T-helper 17 cell (primary cell): ENCODE measurements at places on chromosomes 16 and 17.

DNA sequence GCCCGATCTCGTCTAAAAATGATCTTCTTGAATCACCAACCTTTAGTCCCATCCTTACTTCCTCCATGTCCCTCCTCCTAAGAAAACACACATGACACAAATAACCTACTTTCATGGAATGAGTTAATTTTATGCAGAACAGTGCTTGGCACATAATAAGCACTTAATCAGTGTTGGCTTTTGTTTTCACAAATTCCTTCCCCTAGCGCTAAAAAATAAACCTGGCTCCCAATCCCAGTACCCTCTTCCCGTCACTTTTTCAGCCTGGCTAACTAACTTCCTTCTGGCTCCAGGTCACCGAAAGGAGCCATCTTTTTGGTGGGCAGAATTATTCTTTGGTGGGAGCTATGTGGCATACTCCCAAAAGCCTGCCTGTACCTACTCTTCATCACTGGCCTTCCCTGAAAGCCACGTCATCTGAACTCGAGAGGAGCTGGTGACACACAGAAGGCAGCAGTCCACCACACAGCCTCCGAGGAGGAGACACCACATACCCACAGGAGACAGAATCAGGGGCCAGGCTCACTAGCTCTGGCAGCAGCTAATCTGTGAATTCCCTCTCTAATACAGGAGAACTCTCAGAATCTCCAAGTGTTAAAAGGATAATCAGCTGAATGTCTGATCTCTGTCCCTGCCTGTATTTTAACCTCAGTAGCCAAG, 114.5 kb downstream of the SMG6 start:
- no peak for DNase-seq

- DNase-seq = no peak
Observed at GRCh38 chr16:31897283-31897682, 23.7 kb downstream of the ZNF267 start.

DNA sequence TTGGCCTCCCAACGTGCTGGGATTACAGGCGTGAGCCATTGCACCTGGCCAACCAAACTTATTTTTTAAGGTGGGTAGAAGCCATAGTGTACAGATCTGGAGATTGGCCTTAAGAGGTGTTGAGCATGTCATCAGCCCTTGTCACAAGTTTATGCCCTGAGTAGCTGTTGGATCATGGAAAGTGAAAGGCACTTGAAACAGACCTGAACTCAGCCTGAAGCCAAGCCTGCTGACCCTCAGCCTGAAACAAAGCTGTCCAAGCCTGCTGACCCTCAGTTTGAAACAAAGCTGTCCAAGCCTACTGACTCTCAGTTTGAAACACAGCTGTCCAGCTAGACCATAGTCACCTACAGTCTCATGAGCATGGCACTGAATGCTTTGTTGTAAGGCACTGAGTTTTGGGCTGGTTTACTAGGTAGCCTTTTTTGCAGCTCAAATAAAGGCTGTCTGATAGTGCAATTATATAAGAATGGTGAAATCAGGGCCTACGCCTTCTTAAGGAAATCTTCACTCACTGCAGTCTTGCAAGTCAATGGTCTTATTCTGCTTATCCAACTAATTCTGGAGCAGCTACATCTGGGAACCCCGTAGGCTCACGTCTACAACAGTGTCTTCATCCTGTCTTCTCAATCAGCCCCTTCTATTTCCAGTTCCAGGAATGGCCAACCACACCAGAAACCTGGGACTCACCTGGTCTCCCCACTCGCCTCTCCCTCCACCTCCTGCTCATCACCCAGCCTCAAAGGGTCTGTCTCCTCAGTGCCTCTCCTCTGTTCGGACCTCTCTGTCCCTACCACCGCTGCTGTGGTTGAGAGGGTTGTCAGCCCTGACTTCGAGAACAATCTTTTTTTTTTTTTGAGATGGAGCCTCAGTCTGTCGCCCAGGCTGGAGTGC, 2.9 kb upstream of the NPIPB15 start:
- no peak for DNase-seq

DNA sequence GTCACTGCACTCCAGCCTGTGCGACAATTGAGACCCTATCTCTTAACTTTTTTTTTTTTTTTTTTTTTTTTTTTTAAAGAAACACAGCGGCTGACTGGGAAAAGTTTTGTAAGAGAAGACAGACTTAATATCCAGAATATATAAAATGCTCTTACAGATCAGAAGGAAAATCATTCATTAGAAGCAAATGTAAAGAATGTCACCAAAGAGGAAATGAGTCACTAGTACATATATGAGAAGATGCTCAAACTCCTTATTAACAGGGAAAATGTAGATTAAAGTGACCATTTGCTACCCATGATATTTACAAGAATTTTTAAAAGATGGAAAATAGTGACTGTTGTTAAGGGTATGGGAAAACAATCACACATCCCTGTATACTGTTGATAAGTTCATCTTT, 48.9 kb downstream of the RABEP1 start:
- no peak for DNase-seq

DNA sequence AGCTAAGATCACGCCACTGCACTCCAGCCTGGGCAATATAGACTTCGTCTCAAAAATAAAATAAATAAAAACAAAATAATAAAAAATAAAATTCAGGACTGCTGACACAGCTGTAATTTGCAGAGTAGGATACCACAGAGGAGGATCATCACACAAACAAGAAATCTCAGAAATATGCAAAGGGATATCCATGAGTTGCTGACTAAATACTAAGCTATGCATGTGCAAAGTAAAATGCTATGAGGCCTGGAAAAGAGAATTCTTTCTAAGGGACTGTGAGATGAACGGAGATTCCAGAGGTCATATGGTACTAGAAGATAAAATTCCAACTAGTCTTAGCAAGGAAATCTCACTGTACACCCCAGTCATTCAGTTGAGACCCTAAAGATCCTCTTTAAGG, 74.8 kb downstream of the SLC39A11 start:
- DNase-seq = no peak

GRCh38 chr16:10646581-10647263, 48.0 kb downstream of the TEKT5 start:
- DNase-seq = no peak

DNA sequence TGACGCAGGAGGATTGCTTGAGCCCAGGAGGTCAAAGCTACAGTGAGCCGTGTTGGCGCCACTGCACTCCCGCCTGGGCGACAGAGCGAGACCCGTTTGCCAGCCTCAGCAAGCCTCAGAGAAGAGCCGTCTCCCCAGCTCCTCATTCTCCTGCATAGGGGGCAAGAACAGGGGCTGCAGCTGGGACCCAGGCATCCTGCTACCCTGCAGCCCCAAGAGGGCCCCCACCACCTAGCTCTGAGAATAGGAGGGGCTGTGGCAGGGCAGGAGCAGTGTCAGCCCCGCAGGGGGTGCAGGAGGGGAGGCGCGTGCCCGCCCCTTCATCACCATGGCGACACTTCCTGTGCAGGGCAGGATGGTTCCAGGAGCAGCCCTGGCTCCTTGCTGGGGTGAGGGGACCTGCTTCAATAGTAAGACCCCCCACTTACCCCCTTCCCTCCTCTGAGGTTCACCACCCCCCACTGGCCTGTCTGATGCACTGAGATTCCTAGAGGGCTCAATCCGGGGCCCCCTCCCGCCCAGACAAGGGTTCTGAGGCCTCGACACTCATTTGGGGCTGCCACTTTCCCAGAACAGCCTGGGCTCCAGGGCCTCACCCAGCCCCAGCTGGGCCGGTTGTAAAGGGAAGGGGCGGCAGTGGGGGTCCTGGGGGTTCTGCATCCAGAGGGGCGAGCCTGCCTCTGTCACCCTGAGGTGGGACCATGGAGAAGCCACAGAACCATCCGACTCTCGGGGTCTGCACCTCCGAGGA, 20.2 kb downstream of the VASN start:
- DNase-seq = no peak

GRCh38 chr16:56866955-56867830, 2.2 kb downstream of the SLC12A3 start:
- peak; percentile 18 for DNase-seq

GRCh38 chr17:71779482-71779881, 341.3 kb upstream of the SOX9 start:
- DNase-seq = no peak

- no peak for DNase-seq
Observed at GRCh38 chr17:9845306-9845705, 19.6 kb downstream of the GLP2R start.

DNA sequence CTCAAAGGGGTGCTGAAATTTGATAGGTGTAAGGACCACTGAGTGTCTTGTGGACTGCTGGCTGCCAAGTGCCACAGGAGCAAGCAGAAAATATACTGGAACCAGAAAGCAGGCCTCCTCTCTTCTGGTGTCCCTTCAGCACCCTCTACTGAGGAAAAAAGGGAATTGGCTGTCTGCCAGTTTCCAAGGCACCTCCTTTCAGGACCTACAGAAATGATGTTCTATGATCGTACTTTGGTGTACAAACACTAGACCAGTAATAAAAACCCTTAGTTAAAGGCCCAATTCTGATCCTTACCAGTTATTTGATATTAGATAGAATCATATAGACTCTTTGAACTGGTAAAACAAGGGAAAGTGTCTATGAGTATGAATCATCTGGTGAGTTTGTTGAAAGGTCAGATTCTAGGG, 35.8 kb upstream of the BCAS3 start:
- no peak for DNase-seq

DNA sequence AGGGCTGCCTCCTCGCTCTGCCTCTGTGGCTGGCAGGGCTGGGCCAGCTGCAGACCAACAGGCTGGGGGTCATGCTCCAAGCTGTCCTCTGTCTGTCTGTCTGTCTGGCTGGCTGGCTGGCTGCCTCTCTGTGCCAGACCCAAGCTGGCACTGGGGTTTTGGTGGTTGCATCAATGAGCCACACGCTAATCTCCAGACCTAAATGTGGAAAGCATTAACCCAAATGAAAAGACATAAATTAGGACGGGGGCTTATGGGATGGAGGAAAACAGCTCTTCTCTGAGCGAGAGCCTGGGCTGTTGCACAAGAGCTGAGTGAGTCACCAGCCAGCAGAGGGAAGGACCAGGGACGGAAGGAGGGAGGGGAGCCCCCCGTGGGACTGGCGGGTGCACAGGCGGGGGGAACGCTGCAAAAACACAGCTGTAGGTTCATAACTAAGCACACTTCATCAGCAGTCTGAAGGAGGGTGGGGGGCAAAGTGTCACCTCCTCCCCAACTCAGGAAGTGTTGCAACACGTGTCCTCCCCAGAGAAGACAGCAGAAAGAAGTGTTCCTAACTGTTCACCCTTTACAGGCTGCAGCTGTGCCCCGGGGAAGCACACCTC, 83.4 kb downstream of the GAS7 start:
- no peak for DNase-seq

DNA sequence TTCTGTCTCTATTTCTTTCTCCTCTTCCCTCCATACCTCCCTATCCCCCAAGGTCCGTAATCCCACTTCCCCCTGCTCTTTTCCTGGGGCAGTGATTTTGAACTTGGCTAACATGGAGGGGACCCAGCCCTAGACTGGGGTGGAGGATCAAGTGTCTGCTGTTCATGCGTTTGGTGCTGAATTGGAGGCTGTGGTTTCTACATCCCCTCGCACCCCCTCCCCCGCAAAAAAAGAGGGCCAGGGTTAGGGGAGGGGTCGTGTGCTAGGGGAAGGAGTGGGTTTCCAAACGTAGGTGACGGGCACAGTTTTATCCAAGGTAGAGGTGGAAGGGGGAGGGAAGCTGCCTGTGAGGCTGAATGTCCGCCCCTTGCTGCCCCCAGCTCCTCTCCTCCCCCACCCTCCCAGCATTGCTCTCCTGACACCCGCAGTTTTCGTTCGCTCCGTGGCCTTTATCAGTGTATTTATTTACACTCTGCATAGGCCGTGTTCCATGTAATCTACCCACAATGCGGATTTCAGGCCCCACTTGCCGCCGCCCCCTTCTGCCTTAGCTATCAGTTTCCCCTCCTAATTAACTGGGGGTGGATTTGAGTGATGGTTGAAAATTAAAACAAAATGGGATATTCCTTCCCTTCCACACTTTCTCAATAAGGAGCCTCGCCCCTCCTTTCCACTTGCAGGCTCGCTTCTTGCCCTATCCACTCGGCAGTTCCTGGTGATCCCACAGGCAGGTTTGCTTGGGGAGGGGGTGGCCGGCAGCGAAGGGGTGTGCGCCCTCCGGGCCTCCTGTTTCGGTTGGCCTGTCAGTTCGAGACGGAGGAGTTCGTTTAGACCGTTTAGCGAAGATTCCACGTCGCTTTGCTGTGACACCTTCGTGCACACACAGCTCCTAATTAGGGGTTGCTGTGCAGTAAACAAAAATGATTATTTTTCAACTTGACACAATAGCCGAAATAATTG, 2.0 kb downstream of the GNAO1 start:
- no peak for DNase-seq

GRCh38 chr17:11645426-11645825, 47.2 kb downstream of the DNAH9 start:
- DNase-seq = no peak

- DNase-seq = no peak
Observed at GRCh38 chr17:68775318-68775717, 174.2 kb upstream of the FAM20A start.

DNA sequence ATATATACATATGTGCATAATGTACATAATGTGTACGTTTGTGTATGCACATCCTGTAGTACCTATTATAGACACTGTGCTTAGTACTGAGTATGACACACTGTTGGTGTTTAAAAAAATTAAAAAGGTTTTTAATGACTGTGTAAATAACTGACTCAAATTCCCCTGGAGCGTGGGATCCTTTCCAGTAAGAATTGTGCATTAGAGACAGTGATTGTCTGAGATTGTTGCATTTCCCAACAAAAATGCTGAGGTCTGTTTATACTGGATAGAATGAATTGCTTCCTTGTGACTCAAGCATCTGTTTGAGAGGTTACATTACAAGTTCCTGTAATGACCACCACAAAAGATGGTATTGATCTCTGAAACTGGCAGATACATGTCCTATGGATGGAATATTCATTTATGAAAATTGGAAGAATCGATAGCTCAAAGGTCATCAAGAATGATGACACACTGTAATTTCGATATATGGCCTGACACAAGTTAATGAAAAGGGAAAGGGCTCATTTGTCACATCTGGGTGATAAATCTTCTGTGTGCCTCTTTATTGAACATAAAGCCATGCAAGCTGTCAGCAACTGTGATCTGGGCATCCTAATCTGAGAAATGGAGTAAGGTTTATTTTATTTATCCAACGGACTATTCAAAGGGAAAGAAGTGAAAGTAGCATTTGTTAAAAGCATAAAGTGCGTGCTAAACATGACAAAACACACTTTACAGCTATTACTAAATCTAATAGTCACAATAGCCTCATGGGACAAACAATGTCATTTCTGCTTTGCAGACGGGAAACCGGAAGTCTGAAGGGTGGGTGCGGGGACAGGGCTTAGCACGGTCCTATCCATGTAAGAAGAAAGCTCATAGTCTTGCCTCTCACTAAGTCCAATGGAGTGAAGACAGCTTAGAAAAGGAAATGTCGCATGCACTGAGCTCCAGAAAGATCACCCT, 228.8 kb downstream of the CDH11 start:
- no peak for DNase-seq

GRCh38 chr16:70809392-70810060, 8.6 kb upstream of the VAC14 start:
- DNase-seq = no peak

DNA sequence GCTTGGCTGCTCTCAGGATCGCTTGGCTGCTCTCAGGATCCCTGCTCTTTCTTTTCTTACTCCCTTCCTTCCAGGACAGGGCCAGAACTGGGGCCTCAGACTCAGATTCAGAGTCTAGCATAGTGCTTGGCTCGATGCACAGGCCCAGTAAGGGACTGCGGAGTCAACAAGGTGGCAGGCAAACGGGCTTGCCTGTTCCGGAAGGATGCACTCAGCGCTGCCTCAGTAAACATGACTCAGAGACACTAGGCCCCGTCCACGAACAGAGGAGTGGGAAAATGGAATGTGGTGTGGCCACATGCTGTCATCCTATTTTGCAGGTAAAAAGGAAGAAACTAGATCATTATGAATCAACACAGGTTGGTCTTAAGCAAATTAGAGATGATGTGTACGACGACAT, 9.8 kb downstream of the SPHK1 start:
- no peak for DNase-seq
